ENCODE measurements at places on chromosomes 2 and 18.

GRCh38 chr2:205171261-205171940 lies 510.9 kb upstream of the NRP2 start:
- no peak for DNase-seq

DNA sequence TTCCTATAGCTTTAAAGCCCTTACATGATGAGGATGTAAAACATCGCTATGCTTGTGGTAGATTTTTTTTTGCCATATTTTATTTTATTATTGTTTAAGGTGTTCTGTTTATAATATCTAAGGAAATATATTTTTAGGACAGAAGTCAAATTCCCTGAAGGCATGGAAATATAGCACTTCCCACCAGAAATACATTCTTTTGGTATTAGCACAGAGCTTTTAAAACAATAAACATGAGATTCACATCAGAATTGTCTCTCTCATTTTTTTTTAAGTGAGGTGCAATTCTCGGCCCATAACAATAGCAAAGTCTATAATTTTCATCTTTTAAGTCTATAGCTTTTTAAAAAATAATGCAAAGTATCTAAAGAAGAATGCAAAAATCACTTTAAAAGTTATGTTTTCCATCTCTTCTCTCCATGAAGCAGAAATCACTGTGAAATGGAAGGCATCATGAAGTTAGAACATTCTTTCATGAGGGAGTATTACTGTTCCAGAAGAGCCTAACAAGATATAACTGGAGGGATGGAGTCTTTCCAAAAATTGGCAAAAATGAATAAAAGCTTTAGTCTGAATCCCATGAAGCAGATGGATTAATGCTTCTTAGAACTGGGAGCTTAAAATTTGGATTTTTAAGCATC lies 283.6 kb upstream of the TRIB2 start:
- no peak for DNase-seq

- no peak for DNase-seq
Measured at GRCh38 chr2:181042706-181043105, 62.3 kb downstream of the UBE2E3 start.

GRCh38 chr2:45974056-45974455 lies 322.6 kb downstream of the PRKCE start:
- DNase-seq, result no peak

- no peak for DNase-seq
Measured at GRCh38 chr18:27314996-27315395, 129.9 kb upstream of the CHST9 start.

GRCh38 chr2:99593692-99594427 lies 104.0 kb upstream of the REV1 start:
- no peak for DNase-seq

DNA sequence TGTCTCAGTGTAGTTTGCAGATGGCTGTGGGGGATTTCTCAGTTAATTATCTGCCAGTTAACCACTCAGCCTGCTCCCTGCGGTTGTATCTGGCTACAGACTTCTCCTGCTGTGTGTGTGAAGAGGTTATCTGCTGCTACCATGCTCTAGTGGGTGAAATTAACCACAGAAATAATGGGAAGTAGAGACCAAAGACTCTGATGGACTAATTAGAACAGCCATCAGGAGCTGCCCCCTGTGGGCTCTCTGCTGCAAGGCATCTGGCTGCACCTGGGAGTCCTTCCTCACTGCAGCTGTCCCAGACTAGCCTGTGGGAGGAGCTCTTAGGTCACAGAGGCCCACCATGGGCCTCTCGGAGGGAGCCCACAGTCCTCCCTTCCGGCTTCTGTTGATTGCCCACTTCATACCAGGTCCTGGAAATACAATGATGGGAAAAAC lies 66.6 kb downstream of the CTIF start:
- no peak for DNase-seq

DNA sequence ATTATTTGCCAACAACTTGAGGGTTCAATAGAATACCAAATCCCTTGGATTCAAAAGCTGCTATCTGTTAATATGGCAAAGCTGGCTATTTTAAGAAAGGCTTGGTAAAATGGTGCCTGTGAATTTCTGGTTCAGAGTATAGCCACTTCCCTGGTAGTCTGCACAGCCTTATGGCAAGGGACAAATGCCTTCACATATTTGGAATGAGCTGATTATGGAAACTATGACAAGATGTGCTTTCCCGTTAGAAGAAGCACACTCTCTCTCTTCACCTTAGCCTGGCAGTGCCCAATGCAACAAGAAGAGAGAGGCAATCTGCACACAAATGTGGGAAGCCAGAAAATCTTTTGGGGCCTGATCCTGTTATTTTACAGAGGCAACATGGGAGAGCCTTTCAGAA lies 47.5 kb upstream of the MAP3K20 start:
- DNase-seq, result no peak

DNA sequence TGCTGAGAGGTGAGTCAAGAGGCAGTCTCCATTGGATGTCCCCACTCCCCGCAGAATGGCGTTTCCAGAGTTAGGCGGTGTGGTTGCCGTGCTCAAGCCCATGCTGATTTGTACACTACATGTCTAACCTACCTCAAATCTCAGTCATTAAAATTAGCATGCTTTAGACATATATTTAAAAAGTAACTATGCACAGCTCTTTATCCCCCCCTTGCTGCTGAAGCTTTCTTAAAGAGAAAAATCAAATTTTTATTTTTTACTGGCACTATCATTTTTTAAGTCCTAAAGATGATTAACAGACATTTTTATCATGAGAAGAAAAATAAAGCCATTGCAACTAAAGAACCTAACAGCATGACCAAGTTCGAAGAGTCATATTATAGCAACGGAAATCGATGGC lies 42.9 kb downstream of the BOLA3 start:
- no peak for DNase-seq

GRCh38 chr2:111632661-111633060 lies 251.3 kb downstream of the ANAPC1 start:
- peak; percentile 13 for DNase-seq

DNA sequence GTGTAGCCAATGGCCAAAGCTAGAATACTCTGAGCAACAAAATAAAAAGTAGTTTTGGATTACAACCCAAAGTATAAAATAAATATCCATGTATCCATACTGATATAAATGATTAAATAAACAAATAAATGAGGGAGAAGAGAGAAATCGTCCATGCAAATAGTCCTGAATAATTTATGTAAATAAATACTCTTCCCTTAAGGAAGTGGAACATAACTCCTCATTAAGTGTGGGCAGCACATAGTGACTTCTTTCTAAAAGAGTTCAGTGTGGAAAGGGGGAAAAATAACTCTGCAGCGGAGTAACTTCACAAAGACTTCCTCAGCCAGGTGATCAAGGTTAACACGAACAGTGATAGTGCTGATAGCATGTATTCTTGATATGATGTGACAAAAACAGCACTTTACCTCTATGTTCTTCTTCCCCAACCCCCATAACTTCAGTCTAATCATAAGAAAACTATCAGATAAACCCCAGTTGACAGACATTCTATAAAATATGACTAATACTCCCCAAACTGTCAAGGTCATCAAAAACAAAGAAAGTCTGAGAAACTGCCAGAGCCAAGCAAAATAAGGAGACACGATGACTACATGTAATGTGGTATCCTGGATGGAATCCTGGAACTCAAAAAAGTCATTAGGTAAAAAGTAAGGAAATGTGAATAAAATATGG lies 30.7 kb downstream of the METTL8 start:
- DNase-seq, result no peak

DNA sequence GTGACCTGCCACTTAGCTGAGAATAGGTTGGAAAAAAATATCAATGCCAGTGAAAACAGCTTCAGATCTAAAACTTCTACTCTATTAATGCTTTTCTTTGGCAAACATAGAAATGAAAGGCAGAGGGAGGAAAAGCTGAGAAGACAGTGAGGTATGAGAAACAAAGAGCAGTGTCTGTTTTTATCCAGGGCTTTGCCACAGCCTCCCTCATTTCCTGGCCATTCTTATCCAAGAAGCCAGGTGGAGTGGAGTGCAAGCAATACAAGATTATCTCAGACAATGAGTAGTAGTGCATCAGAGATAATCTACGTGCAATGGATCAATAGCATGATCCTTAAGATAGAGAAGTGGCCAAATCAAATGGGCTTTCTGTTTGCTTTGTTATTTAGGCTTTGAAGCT lies 808.7 kb upstream of the PIK3C3 start:
- no peak for DNase-seq

GRCh38 chr2:227761740-227762476 lies 16.2 kb downstream of the SCYGR8 start:
- DNase-seq, result no peak

DNA sequence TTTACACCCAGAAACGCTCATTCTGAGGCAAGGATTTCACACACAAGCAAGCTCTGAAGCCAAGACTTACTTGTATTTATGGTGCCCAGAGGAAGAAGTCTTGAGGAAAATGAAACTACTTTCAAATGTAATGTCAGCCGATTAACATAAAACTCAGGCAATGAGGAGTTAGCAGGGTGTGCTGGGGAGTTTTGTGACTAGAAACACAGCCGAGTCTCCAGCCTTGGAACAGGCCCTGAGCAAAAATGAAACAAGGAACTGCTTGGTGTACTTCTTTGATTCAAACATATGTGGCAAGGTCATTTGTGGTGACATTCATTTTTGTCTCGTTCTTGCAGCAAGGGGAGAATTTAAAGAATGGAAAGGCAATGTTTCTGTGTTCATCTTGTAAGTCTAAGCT lies 4.5 kb downstream of the DYTN start:
- no peak for DNase-seq

DNA sequence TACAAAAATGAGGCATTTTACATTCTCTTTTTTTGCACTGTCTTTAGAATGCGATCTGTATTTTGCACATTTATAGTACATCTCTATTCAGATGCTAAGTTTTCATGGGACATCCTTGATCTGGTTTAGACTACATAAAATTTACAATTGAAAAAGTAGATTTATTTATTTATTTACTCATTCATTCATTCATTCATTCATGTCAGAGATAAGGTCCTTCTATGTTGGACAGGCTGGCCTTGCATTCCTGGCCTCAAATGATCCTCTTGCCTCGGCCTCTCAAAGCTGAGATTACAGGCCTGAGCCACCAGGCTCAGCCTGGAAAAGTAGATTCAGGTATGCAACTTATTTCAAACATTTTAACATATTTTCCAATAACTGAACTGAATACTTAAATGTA lies 16.0 kb upstream of the DCTN1 start:
- DNase-seq, result no peak

GRCh38 chr2:216195565-216196029 lies 86.4 kb downstream of the XRCC5 start:
- DNase-seq, result no peak

DNA sequence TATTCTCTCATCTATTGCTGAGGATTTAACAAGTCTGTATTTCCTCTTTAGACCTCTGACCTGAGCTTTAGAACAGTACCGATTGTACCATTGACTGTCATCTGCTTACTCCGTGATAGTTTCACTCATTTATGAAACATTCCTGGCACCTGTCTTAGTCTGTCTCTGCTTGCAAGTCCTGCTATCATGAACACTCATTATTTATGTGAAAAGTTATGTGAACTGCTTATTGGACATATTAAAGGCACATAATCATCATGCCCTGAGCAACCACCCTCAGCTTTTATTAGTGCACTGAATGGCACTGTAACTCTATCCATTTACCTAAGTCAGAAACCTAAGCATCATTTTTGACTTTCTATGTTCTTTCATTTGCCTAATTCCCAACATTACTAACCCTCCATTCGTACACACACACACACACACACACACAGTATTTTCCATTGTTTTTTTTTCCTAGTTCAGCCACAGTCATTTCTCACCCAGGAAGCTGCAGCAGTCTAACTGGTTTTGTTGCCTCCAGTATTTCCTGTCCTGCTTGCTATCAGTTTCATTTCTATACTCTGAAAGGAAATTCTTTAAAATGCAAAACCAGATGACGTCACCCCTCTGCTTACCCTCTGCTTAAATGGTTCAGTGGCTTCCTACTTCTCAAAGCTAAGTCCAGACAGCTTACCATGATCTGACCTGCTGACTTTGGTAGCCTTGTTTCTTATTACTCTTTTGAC lies 146.1 kb downstream of the HAUS1 start:
- peak; percentile 93 for DNase-seq

GRCh38 chr2:54957321-54957999 lies 92.8 kb downstream of the RTN4 start:
- DNase-seq, result no peak

DNA sequence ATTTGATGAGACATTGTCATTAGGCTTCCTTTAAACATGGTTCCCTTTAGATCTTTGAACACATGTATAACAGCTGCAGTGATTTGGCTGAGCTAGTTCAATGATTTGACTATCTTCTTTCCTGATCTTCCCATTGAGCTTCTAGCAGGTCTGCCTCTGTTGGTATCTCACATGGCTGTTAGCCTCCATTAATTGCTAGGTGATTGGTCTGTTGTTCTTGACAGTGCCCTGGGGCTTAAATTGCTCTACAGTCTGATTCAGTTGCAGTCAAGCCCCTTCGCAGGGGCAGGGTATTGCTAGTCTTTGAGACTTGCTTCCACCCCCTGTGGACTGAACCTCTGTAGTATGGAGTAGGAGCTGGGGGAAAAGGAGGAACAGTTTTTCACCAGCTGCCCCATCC lies 24.1 kb downstream of the SKA1 start:
- no peak for DNase-seq

DNA sequence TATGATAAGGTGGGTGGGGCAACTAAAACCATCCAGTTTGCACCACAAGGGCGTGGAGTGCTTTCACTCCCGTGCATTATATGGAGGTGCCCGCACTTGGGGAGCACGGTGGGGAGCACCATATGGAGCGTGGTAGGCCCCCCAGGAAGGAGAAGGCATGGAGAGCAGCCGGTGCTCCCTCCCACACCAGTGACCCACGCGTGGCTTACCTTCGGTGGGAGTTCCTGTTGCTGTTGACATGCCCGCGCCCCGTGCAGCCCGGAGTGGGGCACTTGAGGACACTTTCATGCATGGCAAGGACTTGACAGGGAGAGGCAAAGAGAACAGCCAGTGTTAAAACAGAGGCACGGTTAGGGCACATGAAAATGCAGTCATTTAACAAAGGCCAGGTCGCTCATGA lies 167.5 kb upstream of the PXDN start:
- no peak for DNase-seq

DNA sequence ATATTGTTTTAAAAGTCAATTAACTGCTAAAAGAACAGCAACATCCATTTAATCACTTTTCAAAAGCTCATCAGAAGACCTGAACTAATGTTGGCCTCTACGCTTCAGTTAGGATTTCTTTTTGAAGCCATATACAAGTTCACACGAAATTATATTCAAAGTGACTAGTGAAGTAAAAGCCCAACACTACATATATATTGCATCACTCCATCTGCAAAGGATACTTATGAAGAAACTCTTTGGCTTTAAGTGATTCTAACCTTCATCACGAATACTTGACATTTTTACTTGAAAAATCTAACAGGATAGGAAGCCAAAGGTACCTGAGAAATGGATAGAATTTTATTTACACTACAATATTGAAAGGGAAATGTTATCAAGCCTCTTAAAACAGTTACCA lies 50.4 kb downstream of the LRPPRC start:
- no peak for DNase-seq

GRCh38 chr2:144944546-144945220 lies 424.8 kb upstream of the ZEB2 start:
- DNase-seq, result no peak

Data from B cell (primary cell).